ENCODE measurements at places on chromosomes 11 and 22. TPM values are rescaled to one million over a fixed set of nuclear protein-coding genes. Genes with fewer than 3 reads are reported as not detected.
A peak's percentile ranks its signal among the peaks of the same experiment; 100 is the strongest.

The PCF11 gene
- 16.5 TPM for total RNA-seq

The GTSE1 gene
- 19.8 TPM for total RNA-seq

The HEPHL1 gene
- total RNA-seq: 1.2 TPM

The WNT11 gene
- 3.1 TPM for total RNA-seq

The CNTF gene
- 0.17 TPM for total RNA-seq

The MFNG gene
- total RNA-seq: 0.07 TPM

The ASRGL1 gene
- 25.8 TPM for total RNA-seq

GRCh38 chr11:28110821-28111200, 2.6 kb downstream of the METTL15 start:
- peak; percentile 37 for DNase-seq

GRCh38 chr22:42793848-42794405, 63.1 kb downstream of the ARFGAP3 start:
- no peak for DNase-seq

- peak; percentile 22 for DNase-seq
These were observed 27.1 kb downstream of the OR10A6 start for GRCh38 chr11:7903940-7904339.

DNA sequence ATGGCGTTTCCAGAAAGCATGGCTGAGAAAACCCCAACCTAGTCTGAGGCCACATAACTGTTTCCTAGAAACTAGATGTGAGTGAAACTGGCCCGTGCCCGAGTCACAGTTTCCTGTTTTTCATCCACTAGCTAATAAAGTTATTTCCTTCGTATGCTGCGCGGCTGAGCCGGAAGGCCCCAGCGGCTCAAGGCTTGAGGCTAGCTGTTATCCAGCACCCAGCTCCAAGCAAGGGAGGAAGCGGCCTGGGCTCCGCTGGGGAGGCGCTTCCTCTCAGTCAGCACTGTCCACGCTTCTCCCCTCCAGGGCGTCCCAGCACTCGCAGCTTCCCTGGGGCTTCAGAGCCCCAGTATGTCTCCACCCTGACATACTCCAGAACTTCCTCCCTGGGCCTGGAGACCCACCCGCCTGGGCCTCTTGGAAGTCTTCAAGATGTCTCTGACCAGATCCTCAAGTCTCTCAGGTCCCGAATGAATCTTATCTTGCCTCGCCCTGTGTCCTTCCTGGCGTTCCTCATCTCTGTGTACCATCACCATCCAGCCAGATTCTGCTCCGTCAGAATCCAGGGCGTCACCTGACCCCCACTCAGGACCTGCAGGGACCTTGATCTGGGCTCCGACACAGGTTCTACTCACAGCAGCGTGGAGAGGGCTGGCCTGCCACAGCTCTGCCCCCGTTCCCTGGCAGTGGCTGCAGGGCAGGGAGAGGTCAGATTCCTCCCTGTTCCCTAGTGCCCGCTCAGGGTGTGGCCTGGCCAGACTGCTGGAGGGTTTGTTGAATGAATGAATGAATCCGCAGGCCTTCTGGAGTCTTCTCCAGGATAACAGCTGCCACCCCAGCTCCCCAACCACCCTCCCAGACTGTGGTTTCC, 81.9 kb downstream of the LRRC32 start:
- peak; percentile 29 for DNase-seq

DNA sequence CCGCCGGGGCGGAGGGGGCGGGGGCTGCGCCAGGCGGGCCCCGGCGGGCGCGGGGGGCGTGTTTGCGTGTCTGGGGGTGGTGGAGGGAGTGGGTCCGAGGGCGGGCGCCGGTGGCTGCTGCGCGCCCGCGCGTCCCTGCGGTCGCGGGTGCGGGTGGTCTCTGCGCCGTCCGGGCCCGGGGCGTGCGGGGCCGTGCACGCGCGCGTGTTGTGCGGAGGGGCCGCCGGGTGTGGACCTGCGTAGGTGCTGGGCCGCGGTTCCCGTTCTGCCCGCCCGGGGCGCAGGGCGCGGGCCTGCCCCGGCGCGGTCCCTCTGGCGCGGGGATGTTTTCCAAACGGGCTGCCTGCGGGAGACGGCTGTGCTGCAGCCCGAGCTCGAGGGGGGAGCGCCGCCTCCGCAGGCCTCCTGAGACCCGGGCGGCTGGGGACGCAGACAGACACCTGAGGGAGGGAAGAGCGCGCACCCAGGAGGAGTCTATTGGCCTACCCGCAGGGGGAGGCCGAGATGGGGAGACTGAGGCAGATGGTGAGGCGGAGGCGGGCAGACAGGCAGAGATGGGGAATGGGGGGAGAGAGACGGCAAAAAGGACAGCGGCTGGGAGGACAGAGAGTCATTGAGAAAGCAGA, 442 bp downstream of the PELI3 start:
- peak; percentile 27 for DNase-seq

DNA sequence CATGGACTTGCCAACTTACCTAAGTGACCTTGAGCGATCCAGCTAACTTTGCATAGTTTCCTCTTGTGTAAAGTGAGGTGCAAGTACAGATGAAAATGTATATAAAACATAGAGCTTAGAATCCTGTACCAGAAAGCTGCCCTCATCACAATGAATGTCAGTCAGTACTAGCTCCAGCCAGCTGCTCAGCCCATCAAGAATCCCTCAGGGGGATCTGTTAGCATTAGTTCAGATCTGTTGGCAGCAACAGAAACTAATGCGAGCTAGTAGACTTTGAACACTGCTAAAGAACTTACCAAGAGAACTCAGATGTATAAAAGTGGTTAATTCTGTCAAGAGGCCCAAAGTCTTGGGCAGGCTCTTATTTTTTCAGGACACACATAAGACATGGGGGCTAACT, 6.3 kb upstream of the C11orf91 start:
- no peak for DNase-seq

DNA sequence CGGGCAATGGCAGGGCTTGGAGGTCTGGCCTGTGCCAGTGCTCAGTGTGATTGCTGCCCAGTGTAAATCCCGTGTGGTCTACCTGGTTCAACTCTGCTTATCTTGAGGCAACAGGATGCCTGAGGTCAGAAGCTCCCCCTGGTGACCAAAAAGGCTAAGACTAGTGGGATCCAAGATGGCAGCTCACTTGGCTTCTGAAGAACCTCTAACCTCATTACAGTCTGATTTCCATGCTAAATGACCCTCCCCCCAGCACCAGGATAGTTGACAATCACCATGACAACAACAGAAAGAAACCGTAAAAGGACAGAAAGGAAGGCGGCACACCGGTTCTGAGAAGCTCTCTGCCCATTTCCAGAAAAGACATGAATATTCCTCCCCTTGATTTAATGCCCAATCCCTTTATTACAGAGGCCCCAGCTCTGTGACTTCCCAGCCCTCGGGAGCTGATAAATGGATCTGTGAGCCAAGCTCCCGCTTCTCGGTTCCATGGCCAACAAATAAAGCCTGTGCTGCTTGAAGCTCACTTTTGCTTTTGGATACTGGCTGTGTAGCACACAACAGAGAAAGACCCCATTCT, 398.4 kb downstream of the CTTN start:
- no peak for DNase-seq

DNA sequence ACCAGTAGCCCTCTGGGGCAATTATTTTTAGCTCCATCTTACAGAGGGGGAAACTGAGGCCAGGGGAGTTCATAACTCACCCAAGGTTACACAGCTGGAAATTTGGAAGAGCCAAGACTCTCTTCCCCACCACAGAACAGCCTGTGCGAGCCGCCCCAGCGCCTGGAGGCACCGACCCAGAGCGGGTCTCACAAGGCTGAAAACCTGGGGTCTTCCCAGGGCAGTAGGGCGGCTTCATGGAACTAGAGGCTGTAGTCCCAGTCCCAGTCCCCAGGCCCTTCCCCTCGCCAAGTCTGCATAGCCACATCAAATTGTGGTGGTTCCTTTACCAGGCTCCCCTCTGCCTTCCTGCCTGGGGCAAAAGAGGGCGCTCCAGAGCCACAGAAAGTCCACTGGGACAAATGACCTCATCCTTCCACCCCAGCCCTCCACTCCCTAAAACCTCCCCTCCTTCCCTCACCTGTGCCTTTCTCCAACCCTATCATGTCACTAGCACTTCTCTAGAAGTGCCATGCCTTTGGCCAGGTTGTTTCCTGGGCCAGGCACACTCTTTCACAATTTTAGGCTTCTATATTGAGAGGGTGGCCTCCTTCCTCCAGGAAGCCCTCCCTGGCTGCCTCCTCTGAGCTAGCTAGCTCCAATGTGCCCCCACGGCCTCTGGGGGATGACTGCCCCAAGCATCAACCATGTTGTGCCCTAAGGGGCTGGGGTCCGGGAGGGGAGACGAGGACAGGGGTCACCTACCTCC, 15.2 kb upstream of the CDC42EP1 start:
- DNase-seq: peak; percentile 72

DNA sequence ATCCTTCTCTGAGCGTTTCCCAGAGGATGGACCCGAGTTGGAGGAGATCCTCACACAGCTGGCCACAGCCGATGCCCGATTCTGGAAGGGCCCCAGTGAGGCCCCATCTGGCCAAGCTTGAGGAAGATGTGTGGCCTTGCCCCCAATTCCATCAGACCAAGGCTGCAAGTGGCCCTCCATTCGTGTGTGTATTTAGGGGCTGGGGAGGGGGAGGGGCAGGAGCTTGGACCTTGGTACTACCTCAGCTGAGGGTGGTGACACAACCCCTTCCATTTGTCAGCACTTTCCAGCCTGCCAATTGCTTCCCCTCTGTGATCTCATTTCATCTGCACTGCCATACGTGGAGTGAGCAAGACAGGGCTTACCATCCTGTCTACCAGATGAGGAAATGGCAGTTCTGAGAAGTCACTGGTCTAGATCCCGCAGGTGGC, 1.3 kb upstream of the BBS1 start:
- DNase-seq: no peak

DNA sequence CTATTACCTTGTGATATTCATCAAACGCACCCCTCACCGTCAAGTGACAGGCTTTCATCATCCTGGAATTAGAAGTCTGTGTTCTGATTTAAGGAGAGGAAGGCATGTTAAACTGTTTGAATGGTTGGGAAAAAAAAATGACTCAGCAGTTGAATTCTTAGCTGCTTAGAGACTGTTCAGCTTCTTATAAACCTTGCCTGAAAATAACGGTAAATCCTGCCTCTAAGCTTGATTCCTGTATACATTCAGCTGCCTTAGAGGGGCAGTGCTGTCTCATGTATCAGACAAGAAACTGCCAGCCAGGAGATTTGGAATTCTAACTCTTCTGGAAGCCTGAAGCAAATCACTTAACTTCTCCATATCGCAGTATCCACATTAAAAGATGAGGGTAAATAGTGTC, 437.4 kb downstream of the JRKL start:
- peak; percentile 60 for DNase-seq

DNA sequence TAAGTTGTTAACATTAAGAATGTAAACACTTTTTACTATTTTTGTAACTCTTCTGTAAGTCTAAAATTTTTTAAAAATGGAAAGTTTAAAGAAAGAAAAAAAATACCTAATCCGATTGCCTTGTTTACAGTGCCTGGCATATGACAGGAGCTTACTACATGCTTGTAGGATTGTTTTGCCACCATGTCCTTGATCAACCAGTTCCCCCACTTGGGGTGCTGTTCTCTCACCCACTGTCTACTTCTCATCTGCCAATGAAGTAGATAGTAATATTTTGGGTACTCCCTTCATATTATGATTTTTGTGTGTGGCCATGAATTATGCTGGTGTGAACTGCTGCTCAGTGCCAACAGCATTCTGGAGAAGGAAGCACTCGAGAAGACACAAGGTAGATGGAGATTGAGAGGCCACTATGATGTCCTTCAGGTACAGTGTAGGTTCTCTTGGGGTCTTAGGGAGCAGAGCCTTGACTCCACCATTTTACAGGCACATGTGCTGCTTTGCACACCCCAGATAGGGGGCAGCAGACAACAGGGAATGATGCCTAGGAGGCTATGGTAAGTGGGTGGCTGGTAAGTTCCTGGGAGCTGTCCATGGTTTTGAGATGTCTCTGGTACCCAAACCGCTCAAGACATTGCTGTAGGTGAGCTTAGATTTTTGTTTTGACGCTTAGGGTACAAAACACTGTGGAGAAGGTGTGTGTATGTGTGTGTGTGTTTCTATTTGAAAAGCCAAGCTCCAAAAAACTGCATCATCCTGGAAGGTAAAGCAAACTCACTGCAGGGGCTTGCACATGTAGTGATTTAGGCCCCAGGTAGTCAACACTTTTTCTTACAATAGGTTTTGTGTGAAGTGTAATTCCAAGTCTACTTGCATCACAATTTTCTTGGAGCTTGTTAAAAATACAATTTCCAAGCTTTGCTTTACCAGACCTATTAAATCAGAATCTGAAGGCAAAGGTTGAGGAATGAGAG, 494.5 kb upstream of the LARGE1 start:
- DNase-seq: peak; percentile 65

- no peak for DNase-seq
These were observed 279.4 kb downstream of the FAT3 start for GRCh38 chr11:92504004-92504403.

DNA sequence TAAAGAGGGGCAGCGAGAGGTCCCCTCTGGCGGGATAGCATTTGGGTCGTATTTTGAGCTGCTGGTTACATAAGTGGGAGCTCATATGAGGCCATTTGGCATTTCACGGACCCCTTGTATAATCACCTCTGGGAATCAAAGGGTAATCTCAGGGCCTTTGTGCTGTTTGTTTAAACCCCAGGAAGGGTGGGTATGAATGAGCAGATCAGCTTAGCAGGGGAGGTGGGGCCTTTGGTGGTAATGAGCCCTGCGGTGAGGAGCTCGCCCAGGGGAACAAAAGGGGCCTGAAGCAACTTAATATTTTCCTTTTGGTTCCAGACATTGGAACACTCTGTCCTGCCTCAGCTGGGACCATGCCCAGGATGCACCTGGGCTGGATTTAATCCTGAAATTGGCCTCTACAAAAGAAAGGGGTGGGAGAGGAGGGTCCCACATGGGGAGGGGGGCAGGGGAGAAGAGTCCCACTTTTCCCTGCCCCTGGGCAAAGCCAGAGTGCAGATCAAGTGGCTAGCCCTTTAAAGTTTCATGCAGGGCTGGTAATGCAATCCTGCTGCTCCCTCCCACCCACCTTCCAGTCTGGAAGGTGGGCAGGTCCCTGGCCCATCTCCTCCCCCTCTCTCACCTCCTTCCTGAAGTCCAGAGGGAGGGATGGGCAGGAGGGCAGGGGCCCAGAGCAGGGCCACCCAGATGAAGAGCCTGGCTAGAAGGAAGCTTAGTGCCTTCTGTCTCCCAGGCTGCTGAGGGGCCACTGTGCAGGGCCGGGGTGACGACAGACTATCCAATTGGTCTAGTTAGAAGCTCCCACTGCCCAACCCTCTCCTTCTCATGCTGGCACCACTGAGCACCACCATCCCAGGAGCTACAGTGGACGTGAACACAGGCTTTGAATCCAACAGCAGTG, 10.5 kb downstream of the TSKU start:
- no peak for DNase-seq

DNA sequence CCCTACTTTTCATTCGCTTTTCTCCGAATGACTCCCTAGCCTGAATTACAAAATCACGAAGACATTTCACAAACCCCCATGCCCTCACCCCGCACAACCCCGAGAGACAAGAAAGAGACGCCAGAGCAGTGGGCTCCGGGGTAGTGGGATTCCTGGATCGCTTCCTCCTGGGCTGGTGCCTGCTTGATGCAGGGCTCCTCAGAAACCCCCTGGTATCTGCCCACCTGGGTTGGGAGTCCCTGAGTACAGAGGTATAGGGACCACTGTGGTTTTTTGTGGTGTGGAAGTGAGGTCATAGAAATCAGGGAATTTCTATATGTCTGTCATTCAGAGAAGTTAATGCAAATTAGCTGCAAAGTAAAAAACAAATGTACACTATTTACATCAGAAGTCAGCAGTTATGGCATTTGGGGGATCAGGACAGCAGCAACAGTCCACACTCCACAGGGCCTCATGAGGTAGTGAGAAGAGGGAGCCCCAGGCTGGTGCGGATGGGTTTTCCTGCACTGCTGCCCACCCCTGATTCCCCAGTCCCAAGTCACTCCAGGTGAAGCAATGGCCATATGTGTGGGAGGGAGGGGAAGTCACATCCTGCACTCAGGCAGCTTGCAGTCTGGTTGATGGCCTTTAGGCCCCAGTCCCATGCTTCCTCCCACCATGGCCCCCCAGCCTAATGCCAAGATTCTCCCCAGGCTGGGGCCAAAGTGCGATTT, 39.6 kb downstream of the BUD13 start:
- DNase-seq: no peak
